ENCODE measurements at places on chromosomes 11 and 22.

DNA sequence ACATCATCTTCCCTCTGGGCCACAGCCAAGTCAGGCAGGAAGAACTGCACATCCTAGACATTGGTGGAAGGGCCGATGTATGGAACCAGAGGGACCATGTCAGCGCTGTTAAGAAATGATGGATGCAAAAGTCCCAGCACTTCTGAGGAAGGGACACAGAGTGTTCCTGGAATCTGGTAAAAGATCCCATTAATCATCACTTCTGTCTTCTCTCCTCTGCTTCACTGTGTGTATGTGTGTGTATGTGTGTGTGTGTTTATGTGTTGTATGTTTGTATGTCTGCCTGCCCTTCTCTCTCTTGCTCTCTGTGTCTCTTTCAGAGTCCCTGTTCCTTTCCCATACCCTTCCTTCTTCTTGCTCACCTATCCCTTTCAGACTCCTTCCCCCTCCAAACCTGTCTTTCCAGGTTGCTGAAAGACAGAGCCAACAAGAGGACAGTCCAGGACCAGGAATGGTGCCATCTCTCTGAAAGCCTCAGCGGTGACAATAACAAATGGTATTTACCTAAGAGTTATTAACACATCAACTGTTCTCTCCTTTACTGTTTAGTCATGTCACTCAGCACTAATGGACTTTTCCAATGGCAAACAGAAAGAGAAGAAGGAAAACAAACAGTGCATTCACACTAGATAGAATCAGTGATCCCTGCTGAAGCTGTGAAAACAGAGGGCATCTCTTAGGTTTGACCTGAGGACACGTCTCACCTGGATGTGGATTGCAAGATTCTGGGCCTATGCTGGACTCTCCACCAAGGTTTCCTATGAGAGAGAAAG is 47.1 kb downstream of the EHF start:
- DNase-seq, result no peak

DNA sequence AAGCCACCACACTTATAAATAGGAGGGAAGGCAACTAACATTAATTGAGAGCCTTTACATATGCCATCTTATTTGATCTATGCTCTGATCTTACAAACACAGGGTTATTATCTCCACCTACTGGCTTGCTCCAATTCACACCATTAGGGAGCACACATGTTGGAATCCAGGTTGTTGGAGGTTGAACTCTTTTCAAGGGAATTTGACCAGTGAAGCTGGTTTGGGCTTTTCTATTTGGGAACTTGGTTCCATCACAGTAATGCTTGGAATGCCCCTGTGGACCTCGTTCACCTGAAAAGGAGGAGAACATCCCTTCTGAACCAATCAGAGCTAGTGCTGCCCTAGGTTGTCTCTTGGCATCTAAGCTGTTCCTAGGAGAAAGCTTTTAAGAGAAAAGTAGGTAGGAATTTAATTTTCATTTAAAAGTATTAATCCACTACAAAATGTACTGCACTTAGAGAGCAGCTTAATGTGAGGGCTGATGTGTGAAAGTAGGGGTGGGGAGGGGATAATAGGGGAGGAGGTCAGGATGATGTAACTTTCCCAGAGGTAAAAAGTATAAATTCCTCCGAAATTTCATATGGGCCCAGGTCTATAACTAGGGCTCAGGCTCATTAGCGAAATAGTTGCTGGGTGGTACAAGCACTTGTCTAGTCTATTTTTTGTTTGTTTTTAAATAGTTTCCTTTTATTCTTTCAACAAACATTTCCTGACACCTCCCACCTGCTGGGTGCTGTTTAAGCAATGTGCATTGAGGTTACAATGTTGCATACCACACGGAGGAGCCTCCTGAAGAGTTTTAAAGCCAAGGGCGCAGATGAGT is 7.6 kb upstream of the MICAL2 start:
- no peak for DNase-seq

DNA sequence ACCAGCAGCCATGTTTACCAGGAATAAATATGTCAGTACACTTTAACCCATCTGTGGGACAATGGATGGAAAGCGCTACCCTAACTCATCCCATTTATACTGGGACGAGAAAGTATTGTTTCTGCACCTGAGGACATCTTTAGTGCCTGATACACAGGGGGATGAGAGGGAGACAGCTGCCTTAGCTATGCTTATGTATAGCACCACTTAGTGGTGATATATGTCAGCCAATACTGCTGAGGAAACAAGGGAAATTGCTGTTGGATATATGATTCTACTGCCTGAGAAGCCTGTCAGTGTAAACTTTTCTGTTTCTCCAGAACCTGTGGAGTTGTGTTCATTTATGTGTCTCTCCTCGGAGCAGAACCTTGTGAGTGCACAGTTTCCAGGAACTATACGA is 13.3 kb upstream of the CEP295 start:
- no peak for DNase-seq

GRCh38 chr11:44372989-44373388 is 63.0 kb upstream of the ALX4 start:
- no peak for DNase-seq

DNA sequence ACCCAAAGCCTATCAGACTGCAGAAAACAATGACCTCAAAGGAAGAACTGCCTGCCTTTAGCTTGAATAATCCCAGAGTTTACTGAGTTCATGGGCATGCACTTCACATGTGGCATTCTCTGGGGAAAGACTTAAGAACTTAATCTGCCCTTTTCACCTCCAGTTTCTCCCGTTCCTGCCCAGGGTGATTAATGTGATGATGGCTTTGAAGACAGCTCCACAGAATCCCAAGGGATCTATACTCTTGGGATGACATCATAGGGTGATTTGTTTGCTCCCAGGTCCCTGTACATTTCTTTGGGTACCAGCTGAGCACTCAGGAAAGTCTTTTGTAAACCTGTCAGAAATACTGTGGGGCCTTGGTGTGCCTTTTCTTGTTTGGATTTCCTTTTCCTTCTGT is 14.0 kb downstream of the FJX1 start:
- no peak for DNase-seq

DNA sequence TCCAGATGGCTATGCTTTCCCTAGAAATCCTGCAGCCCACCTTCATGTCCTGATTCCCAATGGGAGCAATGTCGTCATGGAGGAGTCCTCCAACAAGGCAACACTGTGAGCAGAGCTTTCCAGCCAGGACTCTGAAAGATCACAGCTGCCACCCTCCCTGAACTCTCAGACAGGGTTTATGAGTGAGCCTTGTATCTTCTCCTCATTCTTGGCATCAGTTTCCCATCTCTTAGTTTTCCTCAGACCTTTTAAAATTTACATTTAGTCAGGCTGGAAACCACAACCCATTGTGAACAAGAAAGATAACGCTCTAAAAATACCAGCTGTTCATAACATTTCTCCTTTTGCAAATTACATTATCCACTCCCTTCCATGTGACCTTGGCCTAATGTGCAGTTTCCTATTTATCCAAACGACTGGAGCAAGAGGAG is 15.6 kb upstream of the LYVE1 start:
- no peak for DNase-seq

DNA sequence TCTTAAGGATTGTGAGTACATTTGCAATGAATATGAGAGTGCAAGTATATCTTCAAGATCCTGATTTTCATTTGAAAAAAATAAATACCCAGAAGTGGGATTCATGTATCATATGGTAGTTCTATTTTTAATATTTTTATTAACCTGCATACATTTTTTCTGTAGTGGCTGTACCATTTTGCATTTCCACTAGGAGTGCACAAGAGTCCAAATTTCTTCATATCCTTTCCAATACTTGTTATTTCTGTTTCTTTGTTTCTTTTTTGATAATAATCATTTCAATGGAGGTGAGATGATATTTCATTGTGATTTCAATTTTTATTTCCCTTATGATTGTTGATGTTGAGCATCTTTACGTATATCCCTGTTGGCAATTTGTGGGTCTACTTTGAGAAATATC is 759.8 kb upstream of the CNTN5 start:
- no peak for DNase-seq

DNA sequence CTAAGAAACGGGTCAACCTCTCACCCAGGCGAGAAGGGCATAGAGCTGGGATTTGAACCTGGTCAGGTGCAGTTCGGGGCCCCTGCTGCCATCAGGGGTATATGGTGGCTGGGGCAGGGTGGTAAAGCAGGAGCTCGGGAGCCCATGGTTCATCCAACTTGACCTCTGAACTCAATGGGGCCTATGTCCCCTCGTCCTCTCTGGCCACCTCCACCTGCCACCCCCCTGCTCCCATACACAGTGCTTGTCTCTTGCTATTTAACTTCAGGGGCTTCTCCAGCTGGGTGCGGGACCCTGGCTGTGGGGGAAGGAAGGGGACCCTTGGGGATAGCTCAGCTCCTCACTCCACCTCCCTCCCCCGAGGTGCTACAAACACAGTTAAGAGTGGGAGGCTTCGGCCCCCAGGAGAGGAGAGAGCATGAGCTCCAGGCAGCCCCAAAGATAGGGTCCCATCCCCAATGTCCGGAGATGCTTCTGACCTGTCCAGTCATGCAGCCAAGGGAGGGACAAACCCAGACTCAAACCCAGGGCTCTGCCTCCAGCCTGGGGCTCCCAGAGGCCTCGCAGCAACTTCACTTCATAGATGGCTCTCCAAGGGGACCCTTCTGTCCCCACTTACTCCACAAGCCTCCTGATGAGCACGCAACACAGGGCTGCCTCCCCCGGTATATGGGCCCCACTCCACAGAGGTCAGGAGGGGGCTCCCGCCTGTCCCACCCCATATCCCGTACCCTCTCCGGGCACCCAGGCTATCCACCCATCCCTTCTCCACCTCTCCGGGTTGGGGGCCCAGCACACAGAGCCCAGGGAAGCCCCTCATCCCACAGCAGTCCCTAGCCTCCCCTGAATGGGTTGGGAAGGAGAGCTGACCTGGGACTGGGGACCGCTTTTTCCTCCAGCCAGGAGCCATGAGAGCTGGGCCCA is 712 bp downstream of the IL2RB start:
- DNase-seq, result no peak

DNA sequence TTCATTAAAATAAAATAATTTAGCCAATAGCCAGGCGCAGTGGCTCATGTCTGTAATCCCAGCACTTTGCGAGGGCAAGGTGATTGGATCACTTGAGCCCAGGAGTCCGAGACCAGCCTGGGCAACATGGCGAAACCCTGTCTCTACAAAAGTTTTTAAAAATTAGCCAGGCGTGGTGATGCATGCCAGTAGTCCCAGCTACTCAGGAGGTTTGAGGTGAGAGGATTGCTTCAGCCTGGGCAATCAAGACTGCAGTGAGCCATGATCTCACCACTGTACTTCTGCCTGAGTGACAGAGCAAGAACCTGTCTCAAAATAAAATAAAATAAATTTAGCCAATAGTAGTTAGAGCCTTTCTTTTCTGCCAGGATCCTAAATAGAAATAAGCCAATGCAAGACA is 12.2 kb downstream of the HPS5 start:
- DNase-seq, result no peak

- peak; percentile 70 for DNase-seq
These were observed 35.4 kb downstream of the CD82 start for GRCh38 chr11:44600839-44601383.

DNA sequence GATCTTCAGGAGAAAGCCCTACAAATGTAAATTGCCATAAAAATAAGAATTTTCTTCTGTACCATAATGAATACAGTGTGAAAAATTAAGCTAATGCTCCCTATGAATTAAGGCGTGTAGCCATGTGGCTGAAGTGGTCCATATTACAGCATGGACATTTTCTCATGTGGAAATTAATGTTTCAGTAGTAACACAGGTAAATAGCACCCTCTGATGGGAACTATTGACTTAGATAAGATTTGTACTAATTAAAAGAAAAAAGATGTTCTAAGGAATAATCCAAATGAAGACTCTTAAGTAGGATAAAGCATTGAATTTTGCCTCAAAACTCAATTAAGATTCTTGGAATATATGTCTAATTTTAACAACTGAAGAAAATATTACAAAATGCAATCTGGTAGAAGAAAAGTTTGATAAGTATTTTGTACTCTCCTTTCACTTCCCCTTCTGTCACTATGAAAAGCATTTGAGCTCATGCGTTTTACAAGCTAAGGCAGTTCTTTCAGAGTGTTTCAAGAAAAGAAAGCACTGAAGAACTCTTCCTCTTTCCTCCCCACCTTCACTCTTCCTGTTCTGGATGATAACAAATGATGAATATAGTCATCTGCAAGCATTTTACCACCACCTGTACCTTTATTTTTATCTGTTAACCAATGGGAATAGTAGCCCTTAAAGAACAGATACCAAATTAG is 9.9 kb upstream of the OR8D2 start:
- DNase-seq, result no peak

- no peak for DNase-seq
These were observed 2.7 kb downstream of the LRRC56 start for GRCh38 chr11:539971-540481.

DNA sequence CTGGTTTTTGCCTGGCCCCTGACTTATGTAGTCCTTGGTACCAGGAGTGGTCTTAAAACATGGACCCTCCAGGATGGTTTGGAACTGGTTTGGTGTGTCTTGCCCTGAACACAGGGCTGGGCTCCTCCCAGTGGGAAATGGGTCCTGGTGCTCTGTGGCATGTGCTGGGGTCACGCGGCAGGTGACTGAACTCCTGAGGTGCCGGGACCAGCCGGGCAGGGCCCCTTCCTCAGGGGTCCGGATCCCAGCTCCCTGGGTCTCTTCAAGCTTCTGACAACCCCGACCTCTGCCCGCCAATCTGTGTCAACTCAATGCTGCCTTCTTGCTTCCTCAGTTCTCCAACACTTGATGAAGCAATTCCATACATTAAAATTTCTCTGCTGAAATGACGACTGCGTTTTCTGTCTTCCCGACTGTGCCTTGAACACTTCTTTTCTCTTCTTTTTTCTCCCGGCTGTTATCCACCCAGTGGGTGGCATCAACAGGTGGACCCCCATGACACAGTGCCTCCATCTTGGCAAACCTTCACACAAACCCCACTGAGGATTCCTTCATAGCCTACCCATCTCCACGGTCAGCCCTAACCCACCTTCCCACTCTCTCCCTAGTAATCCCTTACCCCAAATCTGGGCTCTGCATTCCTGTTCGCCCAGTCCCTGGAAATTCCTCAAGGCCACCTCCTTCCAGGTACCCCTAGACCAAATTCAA is 4.4 kb downstream of the IFT27 start:
- DNase-seq, result no peak

GRCh38 chr11:102293873-102294601 is 23.2 kb upstream of the BIRC3 start:
- no peak for DNase-seq

DNA sequence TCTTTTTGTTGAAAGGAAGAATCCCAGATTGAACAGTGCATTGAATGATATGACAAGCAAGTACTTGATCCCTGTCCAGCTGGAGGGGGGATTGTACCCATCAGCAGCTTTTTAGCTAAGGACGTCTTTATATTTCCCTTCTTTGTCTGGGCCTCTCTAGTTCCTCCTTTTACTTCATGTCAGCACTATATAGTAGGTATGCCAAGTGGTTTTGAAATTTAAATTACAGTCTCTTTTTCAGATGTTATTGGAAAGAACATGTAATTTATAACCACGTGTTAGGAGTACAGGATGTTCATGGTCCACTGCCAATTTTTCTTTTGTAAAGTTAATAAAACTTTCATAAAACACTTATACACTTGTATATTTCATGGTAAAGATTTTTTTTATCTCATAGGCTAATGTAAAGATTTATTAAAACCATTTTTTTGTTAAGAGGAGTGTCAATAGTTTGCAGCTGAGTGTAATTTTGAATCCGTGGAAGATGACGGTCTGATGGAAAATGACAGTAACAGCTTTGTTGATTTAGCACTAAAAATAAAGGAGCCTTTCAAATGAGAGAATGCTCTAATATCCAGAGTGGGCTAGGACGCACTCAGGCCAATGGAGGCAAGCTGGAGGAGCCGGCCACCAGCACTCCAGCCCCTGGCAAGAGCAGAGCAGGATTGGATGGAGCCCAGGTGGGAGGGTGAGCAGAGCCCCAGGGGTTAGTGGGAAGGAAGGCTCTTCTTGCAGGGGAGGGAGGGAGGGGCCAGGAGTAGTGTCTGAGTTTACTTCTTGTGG is 488.3 kb downstream of the INSC start:
- peak; percentile 92 for DNase-seq

All from left hindlimb (tissue), 1 donor.